ENCODE measurements at places on chromosomes 7 and 10. TPM values are rescaled to one million over a fixed set of nuclear protein-coding genes. Genes with fewer than 3 reads are reported as not detected.

HMX3 gene
- not detected for total RNA-seq

GIMAP5 gene
- 28.2 TPM for total RNA-seq

ASB10 gene
- not detected for total RNA-seq

AGAP3 gene
- total RNA-seq: 33.8 TPM

CYP2E1 gene
- 0.83 TPM for total RNA-seq

CPED1 gene
- 81.8 TPM for total RNA-seq

SUN3 gene
- not detected for total RNA-seq

CNPY4 gene
- total RNA-seq: 8.3 TPM

TMEM26 gene
- 0.13 TPM for total RNA-seq

MOGAT3 gene
- total RNA-seq: not detected

SH2B2 gene
- total RNA-seq: 9.9 TPM

Measured in esophagus muscularis mucosa (tissue), 4 donors.